Left ventricle myocardium inferior (tissue), 1 donor: ENCODE measurements at places on chromosomes 13 and 19. TPM values are rescaled to one million over a fixed set of nuclear protein-coding genes. Genes with fewer than 3 reads are reported as not detected.

GRCh38 chr19:49071860-49072547 is 495 bp downstream of the KCNA7 start:
- no peak for DNase-seq
- H3K4me1 ChIP-seq, result peaks cover 6% of the 10 kb centered on the region
- H3K36me3 ChIP-seq, result no peaks in the 10 kb centered on the region
- H3K27ac ChIP-seq, result no peak overlapping the region

GRCh38 chr13:42539670-42540069 is 34.3 kb upstream of the TNFSF11 start:
- no peak overlapping the region for H3K27ac ChIP-seq
- H3K36me3 ChIP-seq, result no peaks in the 10 kb centered on the region
- H3K4me3 ChIP-seq, result no peak overlapping the region
- H3K27me3 ChIP-seq, result peaks cover 12% of the 10 kb centered on the region
- no peak for DNase-seq

Gene GNG8
- total RNA-seq, result not detected

- DNase-seq, result no peak
- no peaks in the 10 kb centered on the region for H3K36me3 ChIP-seq
- no peaks in the 10 kb centered on the region for H3K27me3 ChIP-seq
- H3K27ac ChIP-seq, result peak overlapping the region; percentile 94
These were observed 19.3 kb upstream of the GATAD2A start for GRCh38 chr19:19385896-19386869.

Gene TBXA2R
- 2.3 TPM for total RNA-seq

Gene TM9SF2
- 55.1 TPM for total RNA-seq

GRCh38 chr13:44096901-44097300 is 217.2 kb downstream of the LACC1 start:
- H3K27me3 ChIP-seq, result no peaks in the 10 kb centered on the region
- H3K4me1 ChIP-seq, result no peaks in the 10 kb centered on the region

Gene ZNF417
- 10.6 TPM for total RNA-seq

GRCh38 chr13:101727118-101727517 is 274.6 kb downstream of the ITGBL1 start:
- no peaks in the 10 kb centered on the region for H3K27me3 ChIP-seq
- no peak overlapping the region for H3K4me3 ChIP-seq
- H3K27ac ChIP-seq, result no peak overlapping the region
- no peak for DNase-seq

GRCh38 chr13:26459276-26460131 is 98.0 kb upstream of the WASF3 start:
- no peaks in the 10 kb centered on the region for H3K36me3 ChIP-seq
- H3K27ac ChIP-seq, result peak overlapping the region; percentile 80
- peaks cover 31% of the 10 kb centered on the region for H3K27me3 ChIP-seq
- peaks cover 26% of the 10 kb centered on the region for H3K4me1 ChIP-seq

DNA sequence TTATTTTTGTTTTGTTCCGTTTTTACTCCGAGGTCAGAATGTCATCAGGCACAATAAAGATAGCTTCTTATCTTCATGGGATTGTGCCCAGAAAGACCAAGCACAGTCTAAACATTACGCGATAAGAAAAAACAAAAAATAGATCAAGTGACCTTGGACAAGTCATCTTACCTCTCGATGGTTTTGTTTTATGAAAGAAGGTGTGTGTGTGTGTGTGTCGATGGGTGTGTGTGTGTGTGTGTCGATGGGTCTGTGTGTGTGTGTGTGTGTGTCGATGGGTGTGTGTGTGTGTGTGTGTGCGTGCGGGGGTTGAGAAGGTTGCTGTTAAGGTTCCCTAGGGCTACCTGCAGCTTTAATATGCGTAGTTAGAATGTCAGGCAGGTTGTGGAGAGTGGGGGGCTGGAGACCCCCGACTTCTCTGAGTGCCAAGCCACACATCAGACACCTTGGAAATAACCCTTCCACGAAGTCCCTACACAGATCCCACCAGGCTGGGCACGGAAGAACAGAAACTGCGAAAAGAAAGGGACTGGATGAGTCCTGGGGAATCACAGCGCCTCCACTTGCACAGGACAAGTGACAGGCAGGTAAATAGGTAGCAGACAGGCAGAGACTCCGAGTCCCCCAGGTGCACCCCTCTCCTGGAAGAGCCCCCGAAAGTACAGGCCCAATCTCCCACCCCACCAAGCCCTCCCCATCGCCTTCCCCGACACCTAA is 458 bp upstream of the ATP8A2 start:
- H3K36me3 ChIP-seq, result no peaks in the 10 kb centered on the region
- H3K4me1 ChIP-seq, result peaks cover 7% of the 10 kb centered on the region
- no peak overlapping the region for H3K27ac ChIP-seq
- peaks cover 98% of the 10 kb centered on the region for H3K27me3 ChIP-seq
- DNase-seq, result no peak
- H3K4me3 ChIP-seq, result peak overlapping the region; percentile 56

- no peak for DNase-seq
- H3K27ac ChIP-seq, result no peak overlapping the region
- H3K36me3 ChIP-seq, result no peaks in the 10 kb centered on the region
- no peaks in the 10 kb centered on the region for H3K4me1 ChIP-seq
These were observed 1173.3 kb downstream of the PCDH17 start for GRCh38 chr13:58804832-58805231.

- H3K27ac ChIP-seq, result no peak overlapping the region
- H3K36me3 ChIP-seq, result no peaks in the 10 kb centered on the region
- peaks cover 53% of the 10 kb centered on the region for H3K27me3 ChIP-seq
- DNase-seq, result peak; percentile 79
- H3K4me3 ChIP-seq, result no peak overlapping the region
These were observed 22.2 kb downstream of the SIGLEC5 start for GRCh38 chr19:51607920-51608562.

Gene ZGLP1
- 0.74 TPM for total RNA-seq

- peaks cover 4% of the 10 kb centered on the region for H3K4me1 ChIP-seq
- H3K36me3 ChIP-seq, result no peaks in the 10 kb centered on the region
- H3K27me3 ChIP-seq, result no peaks in the 10 kb centered on the region
- H3K4me3 ChIP-seq, result no peak overlapping the region
- DNase-seq, result no peak
These were observed 27.2 kb downstream of the WDR62 start for GRCh38 chr19:36081894-36082293.

Gene SSC5D
- total RNA-seq, result 3.7 TPM
